ENCODE measurements at places on chromosomes 2 and 18.

GRCh38 chr2:166242309-166242708 is 114.5 kb upstream of the SCN1A start:
- no peak for DNase-seq

DNA sequence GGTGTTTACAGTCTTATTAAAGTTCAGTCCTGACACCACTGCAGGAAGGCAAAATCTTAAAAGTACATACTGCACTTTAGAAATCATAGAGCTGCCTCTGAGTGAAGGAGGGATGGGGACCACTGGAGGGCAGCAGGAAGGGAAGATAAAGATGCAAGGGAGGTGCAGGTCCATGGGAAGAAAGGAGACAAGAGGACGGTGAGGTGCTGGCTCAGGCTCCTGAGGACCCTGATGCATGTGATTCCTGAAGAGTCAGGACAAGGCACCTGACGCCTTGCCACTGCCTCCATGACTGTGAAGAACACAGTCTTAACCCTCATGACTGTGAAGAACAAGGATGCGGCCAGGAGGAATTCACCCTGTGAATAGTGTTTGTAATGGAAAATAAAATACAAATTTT is 116.2 kb upstream of the NPAS2 start:
- DNase-seq: no peak

DNA sequence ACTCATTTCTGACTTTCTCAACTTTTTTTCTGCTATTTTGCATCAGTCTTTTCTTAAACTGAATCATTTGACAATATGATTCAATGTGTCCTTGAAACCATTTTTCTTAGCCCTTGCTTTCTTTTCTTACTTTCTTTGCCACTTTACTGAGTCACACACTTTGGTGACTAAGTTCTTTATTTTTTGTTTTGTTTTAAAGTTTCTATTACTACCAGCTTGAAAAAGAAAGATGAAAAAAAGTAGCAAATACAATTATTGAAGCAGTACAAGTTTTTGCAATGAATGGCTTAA is 116.5 kb downstream of the DOCK10 start:
- DNase-seq: no peak

DNA sequence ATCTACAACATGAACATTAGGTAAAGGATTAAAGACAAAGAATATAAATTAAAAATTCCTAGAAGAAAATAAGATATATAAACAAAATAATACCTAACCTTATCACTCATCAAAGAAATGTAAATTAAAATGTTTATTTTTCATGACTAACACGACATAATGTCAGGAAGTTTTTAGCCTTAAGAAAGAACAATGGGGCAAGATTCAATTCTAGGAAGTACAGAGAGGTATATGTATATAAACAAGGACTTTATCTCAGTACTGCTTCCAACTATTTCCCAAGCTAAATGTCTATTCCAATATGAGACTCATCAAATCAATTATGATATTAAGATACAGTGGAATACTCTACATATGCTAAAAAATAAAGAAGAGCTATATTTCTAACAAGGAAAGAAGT is 44.1 kb downstream of the TTC21B start:
- DNase-seq: no peak

GRCh38 chr2:6212491-6212890 is 520.3 kb downstream of the SOX11 start:
- DNase-seq: no peak

- no peak for DNase-seq
Observed at GRCh38 chr18:42760290-42760689, 355.2 kb downstream of the RIT2 start.

DNA sequence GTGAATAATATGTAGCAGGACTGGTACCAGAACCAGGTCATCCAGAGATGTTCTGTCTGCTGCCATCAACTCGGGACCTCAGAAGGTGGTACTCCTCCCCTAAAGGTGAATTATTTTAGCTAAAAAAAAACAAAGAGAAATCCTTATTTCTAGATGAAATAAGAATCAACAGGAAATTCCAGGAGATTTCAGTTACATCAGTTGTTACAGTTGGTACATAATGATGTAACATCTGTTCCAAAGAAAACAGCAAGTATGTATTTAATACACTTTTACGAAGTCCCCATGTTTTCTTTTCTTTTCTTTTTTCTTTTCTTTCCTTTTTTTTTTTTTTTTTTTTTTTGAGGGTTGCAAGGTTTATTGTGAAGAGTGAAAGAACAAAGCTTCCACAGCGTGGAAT is 33.6 kb upstream of the CD28 start:
- DNase-seq: no peak

DNA sequence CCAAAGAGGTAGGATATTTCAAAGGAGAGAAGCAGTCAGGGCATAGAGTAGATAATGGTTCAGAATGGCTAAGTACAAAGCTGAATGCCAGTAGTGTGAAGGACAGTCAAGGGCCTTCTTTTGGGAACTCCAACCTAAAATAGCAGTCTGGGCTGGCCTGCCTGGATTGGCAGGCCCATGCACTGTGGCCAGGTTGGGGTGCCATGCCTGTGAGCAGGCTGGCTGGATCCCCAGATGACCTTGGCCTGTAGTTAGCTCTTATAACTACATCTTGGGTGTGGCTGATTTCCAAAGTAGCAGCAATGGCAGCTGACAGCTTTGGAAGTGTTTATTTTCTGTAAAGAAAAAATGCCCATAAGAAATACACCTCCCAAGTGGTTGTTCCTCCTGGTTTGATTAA is 51.5 kb upstream of the ITGB6 start:
- no peak for DNase-seq

- DNase-seq: peak; percentile 21
Observed at GRCh38 chr2:109382951-109383350, 230.8 kb downstream of the SEPTIN10 start.

Measured in mesothelial cell of epicardium (in vitro differentiated cells).